Activated naive CD8-positive, alpha-beta T cell treated with anti-CD3 and anti-CD28 coated beads, Interleukin-2, amount 10 ng/mL, durations not matched to agents 7 days and 5 days (primary cell): ENCODE measurements at places on chromosomes 5 and 9. TPM values are rescaled to one million over a fixed set of nuclear protein-coding genes. Genes with fewer than 3 reads are reported as not detected.

DNA sequence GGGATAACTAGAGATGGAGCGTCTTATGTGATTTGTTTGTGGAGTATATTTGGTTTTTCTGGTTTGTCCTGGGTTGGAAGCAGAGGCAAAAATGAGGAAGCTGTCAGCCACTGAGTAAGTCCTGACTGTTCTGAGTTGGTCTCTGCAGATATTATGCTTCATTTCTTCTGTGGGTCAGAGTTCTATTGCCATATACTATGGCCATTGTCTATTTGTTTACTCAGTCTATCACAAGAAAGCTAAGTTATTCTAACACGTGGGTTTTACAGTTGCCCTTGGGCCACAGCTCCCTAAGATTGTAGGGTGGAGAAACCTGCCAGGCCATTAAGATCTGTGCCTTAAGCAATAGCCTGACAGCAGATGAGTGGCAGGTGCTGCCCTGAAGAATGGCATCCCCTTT, 3.0 kb upstream of the CTSV start:
- no peak for DNase-seq

DNA sequence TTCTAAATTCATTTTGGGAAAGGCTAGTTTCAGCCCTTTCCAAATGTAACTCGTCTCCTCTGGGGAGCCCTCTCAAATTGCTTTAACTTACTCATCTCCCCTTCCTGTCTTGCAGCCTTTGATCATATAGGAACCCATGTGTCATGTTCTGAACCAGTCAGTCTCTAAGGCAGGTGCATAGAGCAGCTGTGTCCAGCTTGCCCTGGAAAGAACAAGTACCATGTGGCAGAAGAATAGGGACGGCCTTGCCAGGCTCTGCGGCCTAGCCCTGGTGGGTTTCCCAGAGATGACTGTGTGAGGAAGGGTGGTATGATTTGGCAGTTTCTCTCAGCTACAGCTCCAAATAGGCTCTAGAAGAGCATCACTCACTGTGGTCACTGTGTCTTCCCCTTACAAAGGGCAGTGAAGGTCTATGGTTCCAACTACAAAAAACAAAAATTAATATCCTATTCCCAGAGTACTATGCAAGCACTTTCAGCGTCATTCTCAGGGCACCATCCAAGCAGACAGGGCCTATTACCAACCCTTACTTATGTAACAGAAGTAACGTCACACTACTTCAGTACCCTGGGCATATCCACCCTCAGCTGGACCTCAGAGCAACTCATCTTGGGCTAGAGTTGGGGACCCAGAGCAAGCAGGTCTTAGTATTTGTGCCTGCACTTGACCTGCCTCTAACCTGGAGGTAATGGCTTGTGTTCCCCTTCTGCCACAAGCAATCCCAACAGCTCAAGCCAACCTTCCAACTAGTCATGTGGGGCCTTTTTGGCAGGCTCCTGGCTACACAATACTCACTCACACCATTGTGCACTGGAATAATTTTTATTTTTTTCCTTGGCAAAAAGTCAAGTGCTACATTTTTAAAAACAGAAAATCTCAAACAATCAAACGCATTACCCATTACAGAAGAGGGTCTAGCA, 37.2 kb upstream of the UBAP2 start:
- DNase-seq = no peak

DNA sequence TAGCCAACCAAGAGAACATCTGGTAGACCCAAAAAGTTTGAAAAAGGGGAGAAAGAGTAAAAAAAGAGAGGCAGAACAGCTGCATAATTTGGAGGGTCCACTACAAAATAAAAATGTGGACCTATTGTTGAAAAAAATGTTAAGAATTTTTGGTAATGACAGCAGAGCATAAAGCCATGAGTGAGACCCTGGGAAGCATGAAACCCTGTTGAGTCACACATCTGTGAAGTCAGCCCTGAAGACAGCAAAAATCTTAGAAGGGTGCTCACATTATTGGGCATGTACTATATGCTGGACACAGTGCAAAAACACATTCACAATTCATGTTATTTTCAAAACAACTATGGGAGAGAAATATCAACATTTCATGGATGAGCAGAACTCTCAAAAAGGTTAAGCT, 56.4 kb upstream of the LIFR start:
- no peak for DNase-seq

GRCh38 chr9:37200433-37201005, 80.1 kb downstream of the ZCCHC7 start:
- DNase-seq = no peak

DNA sequence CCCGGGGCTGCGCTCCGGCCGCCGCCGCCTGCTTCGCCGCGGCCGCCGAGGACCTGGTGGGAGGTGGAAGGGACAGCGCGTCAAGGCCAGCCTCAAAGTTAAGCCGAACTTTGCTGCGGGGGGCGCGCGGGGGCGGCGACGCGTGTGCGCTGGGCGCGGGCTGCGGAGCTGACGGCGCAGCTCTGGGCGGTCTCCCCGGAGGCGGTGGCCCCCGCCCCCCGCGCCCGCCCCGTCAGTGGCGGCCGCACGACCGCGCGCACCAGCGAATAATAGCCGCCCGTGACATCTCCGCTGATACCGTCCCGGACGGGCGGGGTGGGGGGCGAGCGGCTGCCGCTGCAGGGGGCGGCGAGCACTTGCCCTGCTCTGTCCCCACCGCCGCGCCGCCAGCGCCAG, 579 bp upstream of the FAM78A start:
- DNase-seq = peak; percentile 69

The PTGES gene
- total RNA-seq = not detected

DNA sequence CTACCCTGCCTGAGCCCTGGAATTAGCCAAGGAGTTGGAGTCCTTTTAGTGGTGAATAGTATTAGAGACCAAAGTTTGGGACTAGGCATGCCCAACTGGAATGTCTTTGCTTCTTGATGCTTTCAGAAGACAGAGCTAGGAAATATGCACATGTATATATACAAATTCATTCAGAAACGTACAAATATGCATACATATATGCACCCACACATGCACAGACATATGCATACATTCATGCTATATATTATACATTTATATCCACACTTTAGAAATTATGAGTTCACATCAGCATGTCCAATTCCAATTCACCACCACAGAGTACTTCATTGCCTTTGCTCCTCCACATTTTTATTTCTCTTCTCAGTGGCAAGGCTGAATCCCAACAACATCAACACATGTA, 398.3 kb upstream of the MPDZ start:
- no peak for DNase-seq

DNA sequence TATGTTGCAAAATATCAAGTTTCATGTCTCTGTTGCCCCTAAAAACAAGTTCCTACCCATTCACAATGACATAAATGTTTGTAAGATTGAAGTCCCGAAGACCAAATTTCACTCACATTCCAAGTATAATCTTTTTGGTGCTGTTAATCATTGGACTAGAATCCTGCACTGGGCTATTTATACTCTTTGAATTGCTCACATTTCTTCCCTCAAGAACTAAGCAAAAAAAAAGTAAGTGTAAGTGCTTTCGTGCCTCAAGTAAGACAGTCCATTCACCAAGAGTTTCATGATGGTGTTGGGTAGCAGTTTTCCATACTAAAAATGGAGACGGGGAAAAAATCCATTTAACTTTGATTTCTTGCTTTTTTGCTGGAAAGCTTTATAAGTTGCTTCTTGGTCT, 242.3 kb downstream of the EBF1 start:
- no peak for DNase-seq

GRCh38 chr5:136073714-136074529, 45.1 kb downstream of the TGFBI start:
- no peak for DNase-seq

- no peak for DNase-seq
These were observed 71.4 kb upstream of the MOCS2 start for GRCh38 chr5:53180991-53181390.

GRCh38 chr5:59184769-59185168, 601.9 kb downstream of the RAB3C start:
- no peak for DNase-seq

DNA sequence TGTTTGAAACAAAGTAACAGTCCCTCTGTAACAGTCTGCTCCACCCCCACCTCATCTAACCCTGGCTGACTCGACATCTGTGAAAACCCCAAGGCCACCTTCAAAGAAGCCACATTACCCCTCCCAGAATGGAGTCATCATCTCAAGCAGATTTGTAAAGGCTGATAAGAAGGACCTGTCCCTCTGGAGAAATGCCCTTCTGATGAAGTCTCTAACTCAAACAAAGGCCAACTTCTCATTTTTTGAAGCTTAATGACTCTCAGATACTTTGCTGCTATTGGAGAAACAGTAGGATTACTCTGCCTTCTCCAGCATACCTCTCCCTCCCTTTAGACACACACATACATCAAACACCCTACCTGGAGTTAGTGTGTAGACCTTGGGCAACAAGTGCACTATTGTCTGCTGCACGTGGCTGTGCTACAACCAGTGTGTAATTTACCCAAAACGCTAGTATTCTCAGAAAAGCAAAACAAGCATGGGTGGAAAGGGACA, 5.3 kb upstream of the SUSD1 start:
- no peak for DNase-seq

- DNase-seq = no peak
These were observed 478.3 kb downstream of the PSAT1 start for GRCh38 chr9:78775211-78775610.
